ENCODE measurements at places on chromosomes 6 and 20.

- no peak for DNase-seq
These were observed 12.3 kb downstream of the OR2H2 start for GRCh38 chr6:29597184-29597583.

DNA sequence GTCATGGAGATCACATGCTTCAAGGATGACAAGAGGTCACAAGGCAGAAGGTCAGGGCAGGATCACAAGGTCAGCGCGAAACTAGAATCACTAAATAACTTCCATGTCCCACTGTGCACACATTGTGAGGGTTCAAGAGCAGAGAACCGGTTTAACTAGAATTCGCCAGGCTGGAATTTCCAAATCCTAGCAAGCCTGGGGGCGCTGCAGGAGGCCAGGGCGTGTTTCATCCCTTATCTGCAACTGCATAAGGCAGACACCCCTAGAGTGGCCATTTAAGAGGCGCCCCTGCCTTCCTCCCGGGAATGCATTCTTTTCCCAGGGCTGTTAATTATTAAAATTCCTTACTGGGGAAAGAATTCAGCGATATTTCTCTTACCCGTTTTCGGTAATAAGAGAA is 40.2 kb upstream of the SLC22A1 start:
- no peak for DNase-seq

DNA sequence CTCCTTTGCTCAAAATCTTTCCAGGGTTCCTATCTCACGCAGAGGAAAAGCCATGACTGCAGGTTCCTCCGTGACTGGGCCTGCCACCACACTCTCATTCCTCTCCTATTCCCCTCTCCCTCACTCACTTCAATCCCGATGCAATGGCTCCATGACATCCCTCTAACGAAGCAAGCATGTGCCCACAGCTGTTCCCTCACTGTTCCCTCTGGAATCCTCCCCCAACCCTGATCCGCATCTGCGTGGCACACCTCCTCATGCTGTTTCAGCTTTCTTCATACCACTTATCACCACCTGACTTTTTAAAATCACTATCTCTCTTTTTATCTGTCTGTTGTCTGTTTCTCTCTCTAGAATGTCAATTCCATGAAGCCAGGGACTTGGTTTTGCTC is 25.5 kb downstream of the ANGPT4 start:
- DNase-seq = no peak

- no peak for DNase-seq
These were observed 169.4 kb upstream of the TAB2 start for GRCh38 chr6:149147938-149148718.

DNA sequence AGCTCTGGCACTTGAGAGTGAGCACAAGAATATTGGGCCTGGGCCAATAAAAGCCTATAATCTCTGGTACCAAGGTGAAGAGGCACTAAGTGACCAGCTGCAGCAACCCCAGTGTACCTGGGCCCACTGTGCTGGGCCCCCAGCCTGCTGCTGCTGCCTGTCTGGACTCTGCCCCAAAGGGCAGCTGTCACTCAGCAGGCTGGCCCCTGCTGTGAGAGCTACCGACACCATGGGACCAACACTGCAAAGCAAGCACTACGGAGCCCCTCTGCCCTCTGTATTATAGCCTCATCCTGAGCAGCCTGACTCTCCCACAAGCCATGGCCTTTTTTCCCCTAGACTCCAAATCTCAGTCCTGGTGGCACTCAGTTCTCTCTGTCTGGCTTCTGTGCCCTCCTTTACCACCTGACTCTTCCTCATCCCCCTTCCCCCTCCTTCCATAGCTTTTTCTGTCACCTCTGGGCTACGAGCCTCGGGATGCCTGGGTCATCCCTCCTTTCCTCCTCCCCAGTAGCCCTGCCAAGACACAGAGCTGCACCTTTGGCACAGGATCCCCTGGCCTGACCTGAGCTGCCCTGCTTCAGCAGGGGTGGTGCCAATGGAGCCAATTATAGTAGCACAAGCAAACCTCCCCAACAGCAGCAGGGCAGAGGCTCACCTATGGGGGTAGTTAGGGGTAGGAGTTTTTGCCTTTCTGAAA is 14.2 kb downstream of the RRP36 start:
- no peak for DNase-seq

DNA sequence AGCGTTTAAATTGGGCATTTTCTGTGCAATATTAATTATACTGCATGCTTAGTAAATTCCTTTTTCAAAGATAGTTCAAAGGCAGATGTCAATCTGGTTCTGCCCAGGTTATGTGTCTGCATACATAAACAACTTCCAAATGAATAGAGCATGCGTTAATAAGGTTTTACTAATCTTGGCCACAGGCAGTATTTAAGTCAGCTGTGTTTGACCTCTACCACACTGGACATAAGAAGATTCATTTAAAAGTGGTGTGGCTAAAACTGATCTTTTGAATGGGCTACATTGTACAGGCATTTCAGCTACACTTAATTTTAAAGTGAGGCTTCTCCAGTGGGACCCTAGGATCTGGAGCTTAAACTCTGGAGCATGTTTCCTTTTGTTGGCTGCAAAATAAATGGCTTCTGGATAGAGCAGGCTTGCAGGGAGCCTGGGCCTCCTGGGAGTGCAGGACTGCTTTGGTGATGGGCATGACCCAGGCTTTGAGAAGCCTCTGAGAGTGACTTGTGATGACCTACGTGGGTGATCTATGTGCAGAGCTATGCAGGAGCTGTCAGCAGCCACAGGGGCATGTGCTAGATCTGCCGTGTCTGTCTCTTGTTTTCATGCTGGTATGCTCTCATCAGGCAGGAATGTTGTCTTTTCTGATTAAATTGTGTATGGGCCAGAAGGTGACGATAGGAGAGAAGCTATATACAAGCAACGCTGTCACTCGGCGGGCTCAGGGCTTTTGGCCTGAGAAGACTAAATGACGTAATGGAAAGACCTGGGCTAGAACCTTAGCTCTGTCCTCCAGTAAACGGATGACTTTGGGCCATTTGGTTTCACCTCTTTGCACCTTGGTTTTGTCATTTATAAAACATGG is 331.2 kb downstream of the QKI start:
- DNase-seq = no peak

GRCh38 chr6:91464201-91464600 is 877.3 kb upstream of the MAP3K7 start:
- no peak for DNase-seq

GRCh38 chr6:40504274-40504673 is 82.9 kb downstream of the LRFN2 start:
- no peak for DNase-seq

Data from RPMI8226 (cell line).